ENCODE measurements at places on chromosomes 11 and 22.
A peak's percentile ranks its signal among the peaks of the same experiment; 100 is the strongest.

DNA sequence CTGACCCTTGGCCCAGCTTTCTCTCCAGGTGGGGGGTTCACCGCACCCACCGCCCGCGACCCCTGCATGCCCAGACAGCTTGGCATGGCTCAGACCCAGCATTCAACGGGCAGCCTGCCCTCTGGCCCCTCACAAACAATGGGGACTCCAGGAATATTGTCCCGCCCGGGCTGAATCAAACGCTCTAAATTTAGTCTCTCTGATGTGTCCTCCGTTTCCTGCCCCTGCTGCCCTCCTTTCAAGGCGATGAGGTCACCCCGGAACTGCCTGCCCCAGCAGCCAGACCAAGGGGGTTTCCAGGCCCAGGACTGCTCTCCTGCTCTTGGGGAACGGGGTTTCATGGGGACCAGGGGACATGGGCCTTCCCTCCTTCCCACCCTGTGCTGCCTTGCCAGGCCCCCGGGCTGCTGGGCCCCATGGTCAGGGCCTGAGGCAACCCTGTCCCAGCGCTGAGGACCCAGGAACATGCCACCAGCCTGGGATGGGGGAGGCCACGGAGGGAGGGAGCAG is 10.1 kb upstream of the PDGFB start:
- DNase-seq, result peak; percentile 70

DNA sequence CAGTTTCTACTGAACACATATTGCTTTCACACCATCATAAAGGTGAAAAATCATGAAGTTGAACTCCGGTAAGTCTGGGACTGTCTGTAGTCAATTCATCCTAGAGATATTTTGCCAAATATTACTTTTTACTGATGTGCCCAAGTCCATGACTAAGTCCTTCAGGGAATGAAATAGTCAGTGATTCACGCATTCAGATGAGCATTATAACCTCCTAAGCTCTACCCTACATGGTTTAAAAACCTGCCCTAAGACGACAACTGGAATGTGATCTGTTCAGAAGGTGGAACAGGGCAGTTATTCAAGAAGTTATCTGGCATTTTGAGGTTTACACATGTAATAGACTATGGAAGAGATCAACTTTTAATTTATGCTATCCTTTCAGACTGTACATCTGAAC is 125.6 kb downstream of the TRPC6 start:
- no peak for DNase-seq

DNA sequence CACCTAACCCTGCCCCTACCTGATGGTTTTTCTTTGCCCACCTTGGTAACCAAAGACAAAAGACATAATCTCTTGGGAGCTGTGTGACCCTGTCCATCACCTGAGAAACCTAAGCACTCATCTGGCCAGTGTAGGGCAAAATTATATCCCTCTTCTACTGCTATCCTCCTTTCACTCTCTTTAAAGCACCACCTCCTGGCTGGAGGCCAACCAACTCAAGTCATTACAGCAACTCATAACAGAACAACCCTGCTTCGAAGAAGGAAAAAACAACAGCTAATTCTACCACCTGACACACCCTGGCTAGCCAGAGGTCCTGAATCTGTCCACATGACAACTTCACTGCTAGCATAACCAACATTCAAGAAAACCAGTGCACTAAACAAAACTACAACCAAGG is 45.5 kb downstream of the GAS2 start:
- DNase-seq, result no peak

- DNase-seq, result no peak
These were observed 16.7 kb upstream of the CD44 start for GRCh38 chr11:35122308-35122707.

- no peak for DNase-seq
These were observed 354.8 kb downstream of the TENM4 start for GRCh38 chr11:79086056-79086455.

GRCh38 chr22:46140989-46141928 is 9.1 kb upstream of the PPARA start:
- DNase-seq, result no peak

DNA sequence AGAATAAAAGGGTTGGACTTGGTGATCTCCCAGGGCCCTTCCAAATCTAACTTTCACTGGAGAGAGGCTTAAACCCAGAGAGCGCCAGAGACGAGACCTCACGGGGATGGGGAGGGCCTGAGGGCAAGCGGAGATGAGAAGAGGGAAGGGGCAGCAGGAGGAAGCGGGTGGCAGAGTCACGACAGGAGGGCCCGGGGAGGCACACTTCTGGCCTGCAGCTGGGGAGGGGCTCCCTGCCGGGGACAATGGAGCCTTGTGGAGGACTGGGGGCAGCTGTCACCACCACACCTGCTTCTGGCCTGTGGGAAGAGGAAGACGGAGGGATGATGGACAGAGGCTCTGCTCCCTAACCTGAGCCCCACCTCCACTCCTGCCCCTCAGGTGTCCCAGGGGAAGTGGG is 40.2 kb downstream of the PDE2A start:
- DNase-seq, result no peak

DNA sequence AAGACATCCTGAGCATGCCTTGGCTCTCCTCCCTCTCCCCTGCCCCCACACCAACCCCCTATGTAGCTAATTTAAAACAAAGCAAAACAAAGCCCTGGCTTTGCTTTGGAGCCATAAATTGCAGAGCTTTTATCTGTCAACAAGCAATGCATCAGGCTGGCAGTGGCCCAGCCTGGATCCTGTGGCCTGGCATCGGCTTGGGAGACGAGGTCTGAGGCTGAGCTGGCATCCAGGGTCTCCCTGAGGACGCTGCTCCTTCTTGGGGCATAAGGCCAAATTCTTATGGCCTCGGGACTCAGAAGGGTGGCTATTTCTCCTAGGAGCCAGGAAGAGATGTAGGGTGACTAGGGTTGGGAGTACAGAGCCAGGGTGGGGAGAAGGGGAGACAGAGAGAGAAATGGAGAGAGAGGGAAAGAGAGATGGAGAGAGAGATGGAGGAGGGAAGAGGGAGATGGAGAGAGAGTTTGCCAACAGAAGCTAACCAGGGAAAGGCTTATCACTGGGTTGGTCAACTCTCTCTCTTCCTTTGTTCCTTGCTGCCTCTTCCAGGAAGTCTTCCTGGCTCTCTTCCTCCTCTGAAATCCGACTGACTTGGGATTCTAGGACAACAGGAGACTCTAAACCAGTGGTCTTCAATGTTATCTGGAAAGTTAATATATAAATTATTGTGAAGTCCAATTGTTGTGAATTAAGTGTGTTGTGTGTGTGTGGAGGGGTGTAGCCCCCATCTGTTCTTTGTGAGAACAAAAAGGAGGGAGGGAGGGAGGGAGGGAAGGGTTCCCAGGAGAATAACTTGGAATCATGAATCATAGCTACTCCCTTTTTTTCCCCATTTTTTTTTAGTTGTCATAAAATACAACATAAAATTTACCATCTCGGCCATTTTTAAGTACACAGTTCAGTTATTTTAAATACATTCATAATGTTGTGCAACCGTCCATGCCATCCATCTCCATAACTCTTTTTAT is 29.1 kb downstream of the TSPAN18 start:
- no peak for DNase-seq

Data from activated T-cell treated with anti-CD3 and anti-CD28 coated beads, Interleukin-2, amount 50 U/mL, for 48 hours (primary cell).